GM13976 (cell line): ENCODE measurements at places on chromosomes 7 and 10.

- no peak for DNase-seq
Observed at GRCh38 chr7:5754981-5755599, 26.4 kb downstream of the RNF216 start.

- peak; percentile 24 for DNase-seq
Observed at GRCh38 chr10:109880886-109881768, 42.2 kb downstream of the XPNPEP1 start.

DNA sequence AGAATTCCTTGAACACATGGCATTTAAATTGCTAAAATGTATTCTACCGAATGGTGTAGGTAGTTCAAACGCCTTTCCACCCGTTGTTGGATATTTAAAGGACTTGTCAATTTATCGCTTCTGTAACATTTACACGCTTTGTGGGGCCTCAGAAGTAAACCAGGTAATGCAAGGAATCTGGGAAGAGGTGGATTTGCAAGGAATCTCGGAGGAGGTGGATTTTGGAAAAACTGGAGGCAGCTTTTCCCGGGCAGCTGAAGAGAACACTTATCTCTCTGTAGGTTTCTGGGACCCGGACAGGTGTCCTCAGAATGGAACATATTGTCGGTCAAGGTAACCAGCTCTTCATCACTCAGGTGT is 592 bp upstream of the MAPK8 start:
- no peak for DNase-seq

GRCh38 chr10:593901-594457 is 95.5 kb downstream of the DIP2C start:
- no peak for DNase-seq

GRCh38 chr7:66929935-66930334 is 8.9 kb downstream of the TMEM248 start:
- DNase-seq: no peak

- DNase-seq: no peak
Observed at GRCh38 chr7:157610671-157611295, 274.0 kb downstream of the DNAJB6 start.
